SJSA1 (cell line): ENCODE measurements at places on chromosomes 3 and 15. TPM values are rescaled to one million over a fixed set of nuclear protein-coding genes. Genes with fewer than 3 reads are reported as not detected.

The TRAIP gene
- 3.0 and 9.3 TPM in 2 replicates for total RNA-seq

The CLDN16 gene
- total RNA-seq: 0.08 TPM in 1 of 2 replicates, not detected in the other

The XIRP1 gene
- total RNA-seq: 0.69 and 1.9 TPM in 2 replicates

The ROBO1 gene
- total RNA-seq: 25.4 and 38.9 TPM in 2 replicates

The GCSAM gene
- not detected in 2 replicates for total RNA-seq

GRCh38 chr15:100330221-100330620 is 11.6 kb downstream of the ADAMTS17 start:
- H3K4me1 ChIP-seq: no peaks in the 10 kb centered on the region
- no peak for DNase-seq
- H3K27ac ChIP-seq: no peak overlapping the region
- H3K36me3 ChIP-seq: no peaks in the 10 kb centered on the region
- peaks cover 4% of the 10 kb centered on the region; the same call in 1 of the 2 replicates for H3K27me3 ChIP-seq
- no peak overlapping the region for H3K4me3 ChIP-seq

DNA sequence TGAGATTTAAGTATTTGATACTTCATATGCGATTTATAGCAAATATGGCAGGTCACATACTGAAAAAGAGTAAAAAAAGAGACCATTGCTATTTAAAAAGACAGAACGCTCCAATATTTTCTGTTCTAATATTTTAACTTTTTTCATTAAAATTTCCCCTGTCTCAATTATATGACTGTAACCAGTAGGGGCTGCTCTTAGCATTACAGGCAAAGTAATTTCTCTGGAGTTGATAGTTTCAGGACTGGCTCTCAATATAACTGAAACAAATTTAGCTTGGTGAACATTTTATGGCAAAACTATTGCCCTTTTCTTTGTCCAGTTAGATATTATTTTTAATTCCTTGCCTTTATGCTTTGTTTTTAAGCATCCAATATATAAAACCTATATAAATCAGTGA is 286.3 kb upstream of the ROBO2 start:
- no peaks in the 10 kb centered on the region for H3K4me1 ChIP-seq
- DNase-seq: no peak
- no peaks in the 10 kb centered on the region for H3K27me3 ChIP-seq
- no peak overlapping the region for H3K27ac ChIP-seq
- H3K36me3 ChIP-seq: no peaks in the 10 kb centered on the region
- H3K4me3 ChIP-seq: no peak overlapping the region

- no peaks in the 10 kb centered on the region for H3K36me3 ChIP-seq
- no peak overlapping the region for H3K27ac ChIP-seq
- H3K27me3 ChIP-seq: no peaks in the 10 kb centered on the region
- H3K4me1 ChIP-seq: peaks cover 14% of the 10 kb centered on the region
These were observed 628.2 kb downstream of the NTRK3 start for GRCh38 chr15:87628311-87628710.

- H3K27ac ChIP-seq: no peak overlapping the region
- H3K27me3 ChIP-seq: no peaks in the 10 kb centered on the region
- H3K4me3 ChIP-seq: no peak overlapping the region
- no peaks in the 10 kb centered on the region for H3K36me3 ChIP-seq
These were observed 67.9 kb downstream of the FGF7 start for GRCh38 chr15:49490966-49491365.

DNA sequence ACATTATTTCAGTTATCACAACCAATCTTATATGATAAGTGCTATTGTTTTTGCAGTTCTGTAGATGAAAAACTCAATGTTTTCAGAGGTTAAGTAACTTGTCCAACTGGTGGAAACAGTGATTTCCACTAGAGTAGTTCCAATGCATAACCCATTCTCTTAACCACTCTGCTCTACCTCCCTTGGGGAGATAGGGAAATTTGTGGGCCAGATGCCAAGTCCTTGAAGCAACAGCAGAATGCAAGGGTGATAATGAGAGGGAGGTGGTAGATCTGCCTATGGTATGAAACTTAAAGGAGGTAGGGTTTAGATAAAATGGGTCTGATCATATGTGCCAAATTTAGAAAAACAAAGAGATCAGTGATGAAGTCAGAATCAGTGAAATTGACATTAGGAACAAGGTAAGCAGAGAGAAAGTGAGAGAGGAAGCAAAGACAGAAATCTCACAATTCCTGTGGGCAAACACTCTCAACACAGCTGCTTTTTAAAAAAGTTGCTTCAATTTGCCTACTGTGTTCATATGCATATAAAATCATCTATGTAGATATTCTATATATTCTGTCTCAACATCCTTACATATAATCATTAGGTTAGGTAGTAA is 50.5 kb upstream of the UBP1 start:
- H3K36me3 ChIP-seq: no peaks in the 10 kb centered on the region
- no peak overlapping the region for H3K27ac ChIP-seq
- no peak overlapping the region for H3K4me3 ChIP-seq
- H3K4me1 ChIP-seq: peaks cover 8% of the 10 kb centered on the region
- no peak for DNase-seq

- DNase-seq: no peak
- no peaks in the 10 kb centered on the region for H3K36me3 ChIP-seq
- no peak overlapping the region for H3K4me3 ChIP-seq
- no peak overlapping the region for H3K27ac ChIP-seq
- H3K27me3 ChIP-seq: no peaks in the 10 kb centered on the region
These were observed 109.3 kb downstream of the OCA2 start for GRCh38 chr15:27989838-27990237.

- no peak overlapping the region for H3K27ac ChIP-seq
- H3K4me3 ChIP-seq: no peak overlapping the region
These were observed 27.4 kb downstream of the CFAP100 start for GRCh38 chr3:126422121-126422520.

DNA sequence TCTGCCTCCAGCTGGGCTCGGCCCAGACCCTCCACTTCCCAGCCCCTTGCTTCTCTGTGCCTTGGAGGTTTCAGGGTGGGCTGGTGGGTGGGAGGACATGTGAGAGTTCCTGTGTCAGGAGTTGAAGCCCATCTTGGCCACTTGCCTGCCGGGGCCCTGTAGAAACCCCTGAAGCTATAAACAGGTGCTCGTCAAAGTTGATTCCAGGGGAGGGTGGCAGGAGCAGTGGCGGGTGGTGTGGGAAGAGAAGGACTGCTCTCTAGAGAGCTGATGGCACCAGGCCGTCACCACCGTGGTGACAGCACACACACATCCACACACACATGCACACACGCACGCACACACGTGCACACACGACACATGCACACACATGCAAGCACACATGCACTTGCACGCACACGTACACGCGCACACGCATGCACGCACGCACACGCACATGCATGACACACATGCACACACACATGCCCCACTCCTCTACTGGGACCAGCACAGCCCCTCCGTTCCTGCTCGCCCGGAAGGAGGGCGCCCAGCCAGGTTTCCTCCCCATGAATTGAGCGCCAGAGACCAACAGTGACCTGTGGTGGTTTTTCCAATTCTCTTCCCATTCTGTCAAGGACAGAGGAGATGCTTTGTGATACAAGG is 56.3 kb upstream of the CGNL1 start:
- no peaks in the 10 kb centered on the region for H3K36me3 ChIP-seq
- no peak overlapping the region for H3K4me3 ChIP-seq
- H3K27ac ChIP-seq: no peak overlapping the region
- H3K27me3 ChIP-seq: no peaks in the 10 kb centered on the region

DNA sequence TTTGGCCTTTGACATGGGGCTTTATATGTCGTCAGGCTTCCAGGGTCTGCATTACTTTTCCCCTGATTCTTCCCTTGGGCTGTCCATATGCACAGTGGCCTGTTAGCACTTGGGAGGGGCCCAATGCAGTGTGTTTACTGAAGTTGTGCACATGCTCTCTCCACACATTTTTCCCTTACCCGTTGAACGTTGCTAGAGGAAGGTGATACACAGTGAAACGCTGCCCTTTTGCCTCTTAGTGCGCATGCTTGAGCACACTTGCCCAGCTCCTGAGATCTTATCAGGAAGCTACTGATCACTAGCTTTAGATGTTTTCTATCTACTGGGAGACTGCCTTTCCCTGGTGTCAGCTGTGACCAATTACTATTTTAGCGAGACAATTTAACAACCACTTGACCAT is 1198.0 kb downstream of the ROBO1 start:
- no peak overlapping the region for H3K4me3 ChIP-seq
- no peaks in the 10 kb centered on the region for H3K36me3 ChIP-seq
- no peak overlapping the region for H3K27ac ChIP-seq
- H3K4me1 ChIP-seq: no peaks in the 10 kb centered on the region
- DNase-seq: no peak

DNA sequence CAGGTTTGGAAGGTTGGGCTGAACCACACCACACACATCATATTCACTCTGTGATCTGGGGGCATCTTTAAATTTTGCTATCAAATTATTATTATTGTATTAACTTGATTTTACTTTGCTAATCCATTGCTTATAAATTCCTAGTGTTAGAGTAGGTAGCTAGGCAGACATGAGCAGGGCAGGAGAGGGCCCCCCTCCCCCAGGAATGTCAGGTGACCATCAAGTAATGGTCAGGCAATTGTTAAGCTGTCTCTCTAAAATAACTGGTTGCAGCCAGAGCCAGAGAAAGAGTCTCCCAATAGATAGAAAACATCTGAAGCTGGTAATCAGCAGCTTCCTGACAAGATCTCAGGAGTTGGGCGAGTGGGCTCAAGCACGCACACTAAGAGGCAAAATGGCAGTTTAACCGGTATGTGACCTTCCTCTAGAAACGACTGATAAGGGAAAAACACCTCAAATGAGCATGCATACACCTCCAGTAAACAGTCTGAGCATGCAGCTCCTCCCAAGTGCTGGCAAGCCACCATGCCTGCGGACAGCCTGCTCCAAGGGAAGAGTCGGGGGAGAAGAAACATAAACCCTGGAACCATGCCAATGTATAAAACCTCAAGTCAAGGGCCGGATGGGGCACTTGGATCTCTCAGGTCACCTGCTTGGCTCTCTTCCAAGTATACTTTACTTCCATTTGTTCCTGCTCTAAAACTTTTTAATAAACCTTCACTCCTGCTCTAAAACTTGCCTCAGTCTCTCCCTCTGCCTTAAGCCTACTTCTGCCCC is 3.1 kb upstream of the CXCR6 start:
- H3K27me3 ChIP-seq: no peaks in the 10 kb centered on the region
- H3K4me3 ChIP-seq: no peak overlapping the region
- no peak for DNase-seq
- H3K36me3 ChIP-seq: no peaks in the 10 kb centered on the region

DNA sequence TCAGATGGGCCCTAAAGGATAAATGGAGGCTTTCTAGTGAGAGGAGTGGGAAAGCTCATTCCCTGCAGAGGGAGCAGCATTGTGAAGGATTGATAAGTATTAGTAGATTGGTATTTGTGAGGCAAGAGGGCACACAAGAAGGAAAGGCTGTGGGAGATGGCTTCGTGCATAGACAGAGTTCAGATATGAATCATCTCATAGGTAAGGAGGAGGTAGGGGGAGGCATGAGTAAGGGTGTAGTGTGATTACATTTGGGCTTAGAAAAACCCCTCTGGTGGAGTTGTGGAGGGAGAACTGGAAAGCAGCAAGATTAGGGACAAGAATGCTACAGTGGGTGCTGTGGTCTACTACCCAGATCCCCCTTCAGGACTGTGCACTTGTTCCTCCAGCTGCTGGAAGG is 29.6 kb downstream of the ONECUT1 start:
- no peaks in the 10 kb centered on the region; the same call in 1 of the 2 replicates for H3K27me3 ChIP-seq
- H3K4me3 ChIP-seq: no peak overlapping the region
- DNase-seq: no peak
- no peak overlapping the region for H3K27ac ChIP-seq
- no peaks in the 10 kb centered on the region for H3K4me1 ChIP-seq
- H3K36me3 ChIP-seq: no peaks in the 10 kb centered on the region

DNA sequence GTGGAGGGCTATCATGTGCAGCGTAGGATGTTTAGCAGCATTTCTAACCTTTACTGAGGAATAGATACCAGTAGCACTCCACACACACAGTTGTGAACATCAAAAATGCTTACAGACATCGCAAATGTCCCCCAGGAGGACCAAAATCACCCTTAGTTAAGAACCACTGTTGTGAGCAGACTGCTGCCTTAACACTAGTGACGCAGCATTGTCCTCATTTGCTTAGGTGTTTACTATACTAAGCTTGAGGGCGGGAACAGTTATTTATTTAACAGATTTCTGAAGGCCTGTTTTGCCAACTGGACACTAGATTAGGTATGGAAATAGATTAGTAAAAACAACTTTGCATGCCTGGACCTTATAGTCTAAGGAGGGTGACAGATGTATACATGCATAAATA is 2.3 kb downstream of the PPP2R3A start:
- no peaks in the 10 kb centered on the region for H3K27me3 ChIP-seq
- H3K4me3 ChIP-seq: no peak overlapping the region
- H3K4me1 ChIP-seq: peaks cover 28% of the 10 kb centered on the region
- H3K36me3 ChIP-seq: no peaks in the 10 kb centered on the region; the same call in 1 of the 2 replicates
- no peak for DNase-seq
- no peak overlapping the region for H3K27ac ChIP-seq

- H3K27me3 ChIP-seq: no peaks in the 10 kb centered on the region
- peaks cover 63% of the 10 kb centered on the region for H3K36me3 ChIP-seq
- peak overlapping the region; percentile 83 for H3K4me3 ChIP-seq
- peak overlapping the region; percentile 99 for H3K27ac ChIP-seq
- peak; percentile 61 for DNase-seq
These were observed 1.7 kb downstream of the ANXA2 start for GRCh38 chr15:60396100-60396499.

DNA sequence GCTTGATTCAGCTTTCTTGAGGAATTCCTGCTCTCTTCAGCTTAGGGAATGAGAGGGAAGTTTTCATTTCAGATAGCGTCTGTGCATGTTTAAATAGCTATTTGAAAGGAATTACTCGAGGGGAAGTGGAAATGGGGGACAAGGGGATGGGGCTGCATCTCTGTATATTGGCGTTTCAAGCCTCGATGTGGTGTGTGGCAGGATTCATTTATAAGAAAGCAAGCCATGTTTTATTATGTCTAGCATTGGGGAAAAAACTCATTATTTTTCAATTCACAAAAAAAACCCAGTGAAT is 1.0 kb downstream of the ATP2C1 start:
- H3K36me3 ChIP-seq: peaks cover 8% of the 10 kb centered on the region; the same call in 1 of the 2 replicates
- peaks cover 23% of the 10 kb centered on the region for H3K4me1 ChIP-seq
- no peak for DNase-seq

GRCh38 chr3:25471081-25471768 is 43.2 kb downstream of the RARB start:
- peaks cover 46% of the 10 kb centered on the region for H3K4me1 ChIP-seq
- no peaks in the 10 kb centered on the region for H3K36me3 ChIP-seq
- no peak for DNase-seq
- H3K27ac ChIP-seq: peak overlapping the region; percentile 58
- no peaks in the 10 kb centered on the region for H3K27me3 ChIP-seq

DNA sequence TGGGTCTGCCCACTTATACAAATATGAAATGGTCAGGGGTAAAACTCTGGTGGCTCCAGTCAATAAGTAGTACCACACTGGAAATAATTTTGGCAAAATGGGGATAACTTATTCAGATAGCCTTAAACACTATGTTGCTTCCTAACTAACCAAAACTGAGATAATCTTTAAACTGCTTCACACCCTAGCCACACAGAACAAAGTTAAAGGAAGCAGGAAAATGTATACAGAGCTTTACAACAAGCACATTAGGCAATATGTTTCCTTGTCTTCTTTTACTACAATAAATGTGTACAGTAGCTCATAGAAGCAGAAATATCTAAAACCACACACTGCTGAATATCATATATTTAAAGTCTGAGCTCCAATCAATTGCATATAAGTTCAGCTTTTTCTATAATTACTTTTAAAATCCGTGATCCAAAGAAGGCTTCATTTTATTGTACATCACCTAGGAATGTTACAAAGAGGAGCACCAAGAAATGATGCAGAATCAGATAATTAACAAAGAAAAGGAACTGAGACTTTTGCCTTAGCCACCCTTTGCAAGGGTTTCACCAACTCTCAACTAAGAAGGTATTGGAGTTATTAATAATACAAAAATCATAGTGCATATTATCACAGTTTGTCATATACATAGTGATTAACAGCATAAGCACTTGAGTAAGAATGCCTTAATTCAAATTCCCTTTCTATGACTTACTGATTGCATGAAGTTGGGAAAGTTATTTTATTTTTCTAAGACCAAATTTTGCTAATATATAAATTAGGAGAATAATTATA is 9.2 kb upstream of the SSR3 start:
- no peaks in the 10 kb centered on the region for H3K4me1 ChIP-seq
- H3K4me3 ChIP-seq: no peak overlapping the region
